Activated T-helper 1 cell treated with Interleukin-2 at 50 U/mL for 16 hours (primary cell): ENCODE measurements at places on chromosomes 12 and 14.

GRCh38 chr12:121010860-121011259 lies 5.4 kb downstream of the C12orf43 start:
- DNase-seq, result no peak

- DNase-seq, result no peak
Observed at GRCh38 chr12:108090932-108091678, 38.0 kb upstream of the WSCD2 start.

- no peak for DNase-seq
Observed at GRCh38 chr14:104082807-104083206, 2.7 kb upstream of the ASPG start.

GRCh38 chr14:66509874-66510273 lies 1.9 kb downstream of the GPHN start:
- no peak for DNase-seq

DNA sequence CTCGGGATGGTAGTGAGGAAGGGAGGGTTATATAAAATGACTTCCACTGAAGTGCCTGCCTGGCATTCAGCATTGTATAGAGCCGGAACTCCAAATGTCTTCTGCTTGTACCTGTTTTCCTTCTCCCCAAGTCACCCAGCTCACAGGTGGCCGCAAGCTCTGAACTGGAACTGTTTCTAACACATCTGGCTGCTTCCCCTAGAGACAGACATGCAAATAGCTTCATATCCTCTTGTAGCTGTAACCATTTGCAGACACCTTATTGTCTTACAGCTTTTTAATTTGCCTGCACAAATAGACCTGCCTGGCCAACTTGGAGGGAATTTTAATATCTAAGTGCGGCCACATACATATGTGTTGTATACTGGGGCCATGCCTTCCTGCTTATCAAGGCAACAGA lies 126.0 kb downstream of the CHST11 start:
- DNase-seq, result no peak

- no peak for DNase-seq
Observed at GRCh38 chr12:13114251-13115052, 11.0 kb upstream of the GSG1 start.

GRCh38 chr12:110310763-110311162 lies 29.7 kb downstream of the ATP2A2 start:
- no peak for DNase-seq
